ENCODE measurements at places on chromosomes 2 and 18. TPM values are rescaled to one million over a fixed set of nuclear protein-coding genes. Genes with fewer than 3 reads are reported as not detected.

STARD6 gene
- total RNA-seq, result not detected

IFT172 gene
- 24.6 TPM for total RNA-seq

STPG4 gene
- not detected for total RNA-seq

FKBP7 gene
- total RNA-seq, result 14.7 TPM

LRPPRC gene
- total RNA-seq, result 44.1 TPM

OTOS gene
- not detected for total RNA-seq

ANKRD44 gene
- 76.6 TPM for total RNA-seq

SLC4A3 gene
- total RNA-seq, result 30.4 TPM

CENPA gene
- 0.34 TPM for total RNA-seq

B4GALT6 gene
- total RNA-seq, result 5.5 TPM

EPC2 gene
- 34.1 TPM for total RNA-seq

KCNG2 gene
- not detected for total RNA-seq

TNP1 gene
- total RNA-seq, result not detected

LRP2 gene
- not detected for total RNA-seq

TEKT4 gene
- not detected for total RNA-seq

SCN7A gene
- 66.9 TPM for total RNA-seq

LINC00305 gene
- total RNA-seq, result not detected

CPLX4 gene
- not detected for total RNA-seq

DIPK1C gene
- total RNA-seq, result 0.45 TPM

HOXD3 gene
- total RNA-seq, result 0.99 TPM

ARHGEF4 gene
- total RNA-seq, result 25.5 TPM

LYG2 gene
- total RNA-seq, result not detected

C2orf92 gene
- 2.2 TPM for total RNA-seq

SPHKAP gene
- total RNA-seq, result 0.83 TPM

KLHL14 gene
- not detected for total RNA-seq

PDCD1 gene
- 2.5 TPM for total RNA-seq

SIX3 gene
- total RNA-seq, result 0.11 TPM

DRC1 gene
- 0.45 TPM for total RNA-seq

DSC3 gene
- under 0.01 TPM for total RNA-seq

SPATS2L gene
- 62.1 TPM for total RNA-seq

PTGR3 gene
- 9.6 TPM for total RNA-seq

SERPINB4 gene
- total RNA-seq, result not detected

FARSB gene
- total RNA-seq, result 11.9 TPM

MAPK4 gene
- 14.5 TPM for total RNA-seq

EGR4 gene
- not detected for total RNA-seq

MLPH gene
- 5.3 TPM for total RNA-seq

RAB10 gene
- total RNA-seq, result 91.0 TPM

TCF7L1 gene
- total RNA-seq, result 8.7 TPM

RND3 gene
- 43.6 TPM for total RNA-seq

EMILIN2 gene
- total RNA-seq, result 10.8 TPM

CHST9 gene
- 0.42 TPM for total RNA-seq

SDC1 gene
- 0.33 TPM for total RNA-seq

IL36A gene
- not detected for total RNA-seq

CTAGE1 gene
- not detected for total RNA-seq

ST8SIA5 gene
- total RNA-seq, result 0.06 TPM

CFAP65 gene
- total RNA-seq, result not detected

DSG1 gene
- not detected for total RNA-seq

SRD5A2 gene
- not detected for total RNA-seq

LYPD6 gene
- total RNA-seq, result 1.0 TPM

RIT2 gene
- not detected for total RNA-seq

TACR1 gene
- total RNA-seq, result 1.2 TPM

STAT1 gene
- total RNA-seq, result 57.3 TPM

TSPYL6 gene
- not detected for total RNA-seq

DNAJC27 gene
- 8.6 TPM for total RNA-seq

LAPTM4A gene
- total RNA-seq, result 189 TPM

FOXD4L1 gene
- total RNA-seq, result 0.17 TPM

FEV gene
- not detected for total RNA-seq

SP140 gene
- total RNA-seq, result 0.65 TPM

Measured in esophagus muscularis mucosa (tissue), 4 donors.